ENCODE measurements at places on chromosomes 1 and 21.

- DNase-seq = no peak
Observed at GRCh38 chr21:36506482-36506881, 26.6 kb upstream of the CLDN14 start.

DNA sequence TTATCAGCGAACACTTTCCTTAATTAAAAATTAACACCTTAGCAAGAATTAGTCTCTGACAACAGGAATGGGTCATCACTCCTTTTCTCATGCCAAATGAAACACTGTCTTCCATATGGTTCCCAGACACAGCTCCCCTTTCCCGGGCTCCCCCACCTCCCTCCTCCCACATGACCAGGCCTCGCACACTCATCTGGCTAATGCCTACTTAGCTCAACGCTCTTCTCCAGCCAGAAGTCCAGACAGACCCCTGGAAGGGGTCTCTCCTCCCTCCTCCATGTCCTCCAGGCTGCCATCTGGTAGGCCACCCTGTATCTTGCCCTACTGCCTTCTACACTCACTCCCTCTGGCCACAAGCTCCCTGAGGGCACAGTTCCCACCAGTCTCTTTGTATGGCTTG is 39.9 kb downstream of the KCNC4 start:
- DNase-seq = peak; percentile 88

DNA sequence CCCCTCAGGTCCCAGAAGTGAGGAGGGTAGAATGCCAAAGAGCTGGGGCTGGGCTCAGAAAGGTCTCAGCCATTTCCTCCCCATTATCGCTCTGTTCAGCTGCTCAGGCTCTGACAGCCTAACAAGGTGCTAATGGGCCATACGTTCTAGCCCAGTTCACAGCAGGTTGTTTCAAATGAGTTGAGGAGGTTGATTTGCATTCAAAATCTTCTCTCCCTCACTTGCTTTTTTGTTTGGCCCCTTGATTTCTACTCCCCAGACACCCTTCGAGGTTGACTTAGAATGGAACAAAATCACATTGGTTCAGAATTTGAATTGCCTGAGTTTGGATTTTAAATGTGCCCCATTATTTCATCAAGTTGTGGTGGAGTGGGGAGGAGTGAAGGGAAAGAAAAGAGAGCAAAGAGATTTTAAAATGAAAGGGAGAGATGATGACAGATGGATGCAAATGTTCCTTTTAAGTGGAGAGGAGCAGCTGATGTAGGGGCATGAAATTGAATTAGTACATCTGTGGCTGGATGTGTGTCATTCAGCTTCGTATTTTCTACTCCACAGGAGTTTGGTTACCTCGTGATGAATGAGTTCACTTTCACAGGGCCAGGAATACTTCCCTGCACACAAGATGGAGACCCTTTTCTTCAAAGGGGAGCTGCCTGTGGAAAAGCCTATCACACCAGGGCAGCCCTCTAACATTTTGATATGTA is 425.8 kb upstream of the CAMK1G start:
- no peak for DNase-seq

- no peak for DNase-seq
Observed at GRCh38 chr1:157540160-157540748, 12.1 kb downstream of the FCRL5 start.

DNA sequence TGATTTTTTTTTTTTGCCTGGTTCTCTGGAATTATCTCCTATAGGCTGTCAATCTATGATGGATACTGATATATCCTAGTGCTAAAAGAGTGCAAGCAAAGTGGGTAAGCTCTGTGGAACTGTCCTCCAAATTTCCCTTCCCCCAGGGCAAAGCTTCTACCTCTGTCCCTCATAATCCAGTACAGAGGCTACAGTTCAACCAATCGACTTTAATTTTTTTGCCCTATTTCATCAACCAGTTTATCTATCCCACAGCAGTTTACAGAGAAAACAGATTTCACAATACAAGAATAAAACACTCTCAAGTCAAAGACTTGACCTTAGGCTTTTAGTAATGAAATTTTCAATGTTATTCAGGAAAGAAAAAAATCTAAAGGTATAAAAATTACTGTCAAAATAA is 13.9 kb downstream of the PUM1 start:
- DNase-seq = no peak

All from WERI-Rb-1 (cell line).